T-cell (primary cell): ENCODE measurements at places on chromosomes 2 and 18. TPM values are rescaled to one million over a fixed set of nuclear protein-coding genes. Genes with fewer than 3 reads are reported as not detected.

The CENPA gene
- total RNA-seq: 0.30 TPM

The SF3B6 gene
- total RNA-seq: 47.0 TPM

The AQP12A gene
- not detected for total RNA-seq

The UGT1A3 gene
- total RNA-seq: not detected
